ENCODE measurements at places on chromosomes 12 and 14.

GRCh38 chr12:52607314-52607713 is 6.1 kb upstream of the KRT72 start:
- no peak for DNase-seq

DNA sequence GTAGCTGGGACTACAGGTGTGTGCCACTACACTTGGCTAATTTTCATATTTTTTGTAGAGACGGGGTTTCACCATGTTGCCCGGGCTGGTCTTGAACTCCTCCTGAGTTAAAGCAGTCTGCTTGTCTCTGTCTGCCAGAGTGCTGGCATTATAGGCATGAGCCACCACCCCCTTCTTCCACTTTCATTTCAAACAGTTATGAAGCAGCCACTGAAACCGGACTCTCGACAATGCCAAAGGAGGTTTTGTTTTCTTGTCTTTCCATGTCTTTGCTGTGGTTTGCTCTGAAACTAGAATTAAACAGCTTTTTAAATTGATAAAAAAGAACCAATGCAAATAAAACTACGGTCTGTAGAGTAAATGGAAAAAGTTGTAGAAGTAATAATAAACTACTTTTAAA is 30.4 kb downstream of the RAP1B start:
- DNase-seq: no peak

- DNase-seq: no peak
Observed at GRCh38 chr12:44017216-44017615, 181.3 kb downstream of the TMEM117 start.

- no peak for DNase-seq
Observed at GRCh38 chr12:120688527-120689071, 1.6 kb downstream of the MLEC start.

- peak; percentile 28 for DNase-seq
Observed at GRCh38 chr12:1592444-1593173, 1.8 kb downstream of the FBXL14 start.

- DNase-seq: no peak
Observed at GRCh38 chr12:75823475-75823874, 208.1 kb downstream of the PHLDA1 start.

DNA sequence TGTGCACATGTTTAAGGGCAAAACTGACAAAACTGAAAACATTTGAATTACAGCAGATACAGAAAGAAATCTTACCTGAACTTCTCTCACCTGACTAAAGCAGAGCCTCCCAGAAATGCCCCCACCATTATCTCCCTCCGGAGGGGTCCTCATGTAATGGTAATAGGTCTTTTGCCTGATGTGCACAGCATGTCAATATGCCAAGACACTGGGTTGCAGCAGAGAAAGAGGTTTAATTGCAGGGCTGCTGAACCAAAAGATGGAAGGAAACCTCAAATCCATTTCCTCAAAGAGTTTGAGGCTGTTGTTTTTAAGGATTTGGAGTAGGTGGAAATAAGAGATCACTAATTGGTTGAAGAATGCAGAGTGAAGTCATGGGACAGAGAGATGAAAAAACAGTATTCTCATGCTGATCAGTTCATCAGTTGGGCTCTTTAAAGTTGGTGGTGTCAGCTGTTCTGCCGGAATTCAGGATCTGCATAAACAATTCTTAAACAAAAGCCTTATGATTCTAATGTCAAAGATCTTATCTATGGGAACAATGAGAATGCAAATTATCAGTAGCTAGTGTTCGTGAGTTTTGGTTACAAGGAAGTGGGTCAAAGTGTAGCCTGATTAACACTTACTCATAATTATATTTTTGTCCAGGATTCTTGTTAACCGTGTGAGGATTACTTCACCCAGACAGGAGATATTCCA is 18.2 kb downstream of the ANG start:
- no peak for DNase-seq

DNA sequence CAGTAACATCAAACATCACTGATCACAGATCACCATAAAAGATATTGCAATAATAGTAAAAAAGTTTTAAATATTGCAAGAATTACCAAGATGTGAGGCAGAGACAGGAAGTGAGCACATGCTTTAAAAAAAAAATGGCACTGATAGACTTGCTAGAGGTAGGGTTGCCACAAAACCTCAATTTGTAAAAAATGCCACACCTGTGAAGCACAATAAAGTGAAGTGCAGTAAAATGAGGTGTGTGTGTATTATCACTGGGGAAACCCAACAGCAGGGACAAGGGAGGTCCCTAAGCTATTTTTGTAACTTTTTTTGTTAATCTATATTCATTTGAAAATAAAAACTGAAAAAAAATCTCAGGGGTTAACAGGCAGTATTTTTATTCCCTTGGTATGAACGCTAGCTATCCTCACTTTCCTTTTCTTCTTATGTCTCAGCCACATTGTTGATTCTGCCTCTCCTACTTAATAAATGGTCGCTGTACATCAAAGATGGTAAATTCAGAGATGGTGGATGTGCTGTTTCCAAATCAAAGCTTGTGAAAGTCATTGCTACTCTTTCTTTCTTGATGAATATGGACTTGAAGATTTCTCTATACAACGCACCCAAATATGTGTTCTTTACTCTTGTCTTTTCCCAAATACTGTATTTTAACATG is 14.0 kb upstream of the KLRD1 start:
- DNase-seq: no peak

GRCh38 chr12:125311050-125311449 is 245.8 kb downstream of the AACS start:
- DNase-seq: no peak

DNA sequence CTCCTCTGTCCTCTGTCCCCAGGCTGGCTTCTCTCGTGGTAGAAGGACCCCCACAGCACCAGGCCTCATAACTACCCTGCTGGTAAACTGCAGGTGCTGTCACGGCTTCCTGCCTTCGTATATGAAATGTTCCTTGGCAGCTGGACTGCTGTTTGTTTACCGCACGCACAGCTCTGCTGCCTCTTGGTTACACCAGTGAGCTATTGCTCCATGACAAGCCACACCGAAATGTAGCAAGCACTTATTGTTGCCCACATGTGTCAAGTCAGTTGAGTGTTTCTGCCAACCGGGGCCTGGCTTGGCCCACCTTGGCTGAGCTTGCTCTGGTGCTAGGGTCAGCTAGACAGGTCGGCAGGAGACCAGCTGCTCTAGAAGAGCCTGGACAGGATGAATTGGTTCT is 21.7 kb upstream of the TCL1B start:
- DNase-seq: no peak
